ENCODE measurements at places on chromosomes 7 and 10.

DNA sequence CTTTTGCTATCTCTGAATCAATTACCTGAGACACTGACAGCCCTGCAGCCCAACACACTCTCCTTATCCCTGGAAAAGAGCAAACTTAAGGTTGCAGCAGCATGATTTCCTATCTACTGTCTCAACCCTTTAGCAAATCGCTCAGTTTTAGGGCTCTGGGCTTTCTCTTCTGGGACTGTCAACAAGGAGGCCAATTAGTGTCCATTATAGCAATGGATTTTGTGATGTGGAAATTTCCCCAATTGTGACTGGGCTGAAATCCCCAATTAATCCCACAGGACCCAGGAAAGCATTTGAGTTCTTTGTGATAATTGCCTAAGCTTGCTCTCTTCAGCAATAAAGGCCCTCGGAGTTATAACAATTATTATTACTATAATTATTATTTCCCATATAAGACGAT lies 197.0 kb downstream of the ZNF438 start:
- DNase-seq = peak; percentile 21

DNA sequence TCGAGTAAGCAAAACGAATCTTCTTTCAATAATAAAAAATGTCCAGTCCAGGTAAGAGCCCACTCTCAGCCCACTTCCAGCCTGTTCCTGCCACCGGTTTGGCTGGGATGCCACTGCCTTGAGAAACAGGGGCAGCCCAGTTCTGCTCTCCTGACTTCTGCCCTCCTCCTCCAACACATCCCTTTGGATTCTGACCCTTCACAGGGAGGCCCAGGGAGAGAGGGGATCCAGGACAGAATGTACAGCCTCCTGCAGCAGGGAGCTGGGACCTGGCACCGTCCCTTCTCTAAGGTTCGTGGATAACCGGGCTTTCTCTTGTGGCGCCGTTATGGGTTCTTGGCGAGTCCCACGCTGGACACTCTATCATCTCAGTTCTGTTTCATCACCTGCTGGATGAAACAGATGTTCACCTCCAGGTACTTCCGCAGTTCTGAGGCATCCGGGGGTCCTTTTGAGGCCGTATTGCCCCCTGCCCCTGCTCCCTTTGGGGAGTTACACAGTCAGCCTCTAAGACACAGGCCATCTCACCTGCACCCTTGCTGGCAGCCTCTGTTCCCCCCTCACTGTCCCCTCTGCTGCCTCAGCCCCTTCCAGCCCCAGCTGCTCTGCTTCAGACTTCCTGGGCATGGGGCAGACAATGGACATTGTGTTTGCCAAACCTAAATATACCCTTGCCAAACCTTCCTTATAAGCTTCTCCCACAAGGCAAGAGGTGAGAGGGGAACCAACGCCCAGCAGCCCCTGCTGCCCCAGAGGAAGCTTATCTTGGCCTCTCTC lies 203.8 kb upstream of the ZMIZ1 start:
- DNase-seq = no peak

DNA sequence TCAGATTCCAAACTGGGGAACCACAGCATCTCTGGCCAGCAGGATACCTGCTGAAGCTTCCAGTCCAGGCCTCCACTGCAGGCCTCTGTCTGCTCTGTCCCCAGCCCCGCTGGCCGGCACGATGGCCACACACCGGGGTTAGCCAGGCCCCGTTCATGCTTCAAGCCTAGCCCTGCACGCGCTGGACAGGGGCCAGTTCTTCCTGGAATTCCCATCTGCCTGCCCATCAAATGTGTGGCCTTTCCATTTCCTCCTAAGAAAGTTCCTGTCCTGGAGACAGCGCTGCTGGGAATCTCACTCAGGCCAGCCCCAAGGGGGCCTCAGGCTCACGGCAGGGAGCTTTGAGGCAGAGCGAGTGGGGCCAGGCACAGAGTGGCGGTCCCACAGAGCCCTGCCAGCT lies 18.0 kb downstream of the SH2B2 start:
- no peak for DNase-seq

- DNase-seq = no peak
These were observed 129.5 kb downstream of the PTPN20 start for GRCh38 chr10:47040681-47041080.

DNA sequence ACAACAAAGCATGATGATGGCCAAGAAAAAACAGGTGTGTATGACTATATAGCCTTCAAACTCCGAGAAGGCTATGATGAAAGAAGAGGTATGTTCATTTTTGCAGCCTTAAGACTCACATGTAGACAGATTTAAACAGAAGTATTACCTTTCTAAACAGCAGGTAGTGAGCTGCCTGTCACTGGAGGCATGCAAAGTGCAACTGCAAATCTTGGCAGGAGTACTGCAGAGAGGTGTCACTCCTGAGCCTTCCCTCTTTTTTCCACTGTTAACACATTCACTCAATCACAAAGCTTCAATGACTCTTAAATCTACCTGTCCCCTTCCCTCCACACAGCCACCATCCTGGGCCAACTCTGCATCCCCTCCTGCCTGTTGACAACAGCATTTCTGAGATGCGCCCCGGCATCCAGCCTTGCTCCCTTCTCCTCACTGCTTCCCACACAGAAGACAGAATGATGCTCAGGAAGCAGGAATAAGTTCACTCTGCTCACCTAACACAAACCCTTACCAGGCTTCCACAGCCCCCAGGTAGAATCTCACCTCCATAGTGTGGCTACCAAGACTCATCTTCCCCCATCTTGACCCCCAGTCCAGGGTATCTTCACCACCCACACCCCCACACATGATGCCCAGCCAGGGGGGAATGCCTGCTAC lies 161.9 kb upstream of the ZMIZ1 start:
- no peak for DNase-seq

GRCh38 chr7:53947732-53948131 lies 594.4 kb upstream of the VSTM2A start:
- DNase-seq = no peak

- no peak for DNase-seq
These were observed 639 bp downstream of the DYDC2 start for GRCh38 chr10:80356989-80357850.

- no peak for DNase-seq
These were observed 30.1 kb downstream of the SND1 start for GRCh38 chr7:127682140-127682539.

- peak; percentile 32 for DNase-seq
These were observed 40.7 kb upstream of the GJD4 start for GRCh38 chr10:35564341-35564968.

- DNase-seq = no peak
These were observed 9.7 kb downstream of the ZMIZ1 start for GRCh38 chr10:79078367-79079053.

DNA sequence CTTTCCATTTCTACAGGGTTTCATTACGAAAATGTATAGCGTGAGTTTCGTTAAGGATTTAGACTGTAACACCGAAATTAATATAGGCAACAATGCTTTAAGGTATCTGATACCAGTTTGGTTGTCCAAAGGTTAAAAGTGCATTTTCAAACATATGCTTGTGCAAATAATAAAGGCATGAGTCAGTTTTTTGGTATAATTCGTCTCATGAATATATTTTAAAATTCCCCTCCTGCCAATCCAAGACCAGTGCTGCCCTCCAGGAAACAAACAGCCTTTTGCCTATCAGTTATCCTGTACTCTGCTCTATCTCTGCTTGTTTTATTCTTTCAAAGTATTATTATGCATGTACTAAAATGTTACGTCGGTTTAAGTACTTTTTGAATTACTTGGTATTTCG lies 2.0 kb downstream of the LCOR start:
- DNase-seq = no peak

GRCh38 chr7:96414931-96415292 lies 93.0 kb upstream of the SLC25A13 start:
- peak; percentile 29 for DNase-seq

GRCh38 chr7:17134786-17135185 lies 163.7 kb upstream of the AHR start:
- DNase-seq = no peak

GRCh38 chr7:151869109-151869428 lies 7.8 kb downstream of the PRKAG2 start:
- DNase-seq = no peak

GRCh38 chr10:125155101-125155500 lies 5.3 kb downstream of the CTBP2 start:
- peak; percentile 40 for DNase-seq

DNA sequence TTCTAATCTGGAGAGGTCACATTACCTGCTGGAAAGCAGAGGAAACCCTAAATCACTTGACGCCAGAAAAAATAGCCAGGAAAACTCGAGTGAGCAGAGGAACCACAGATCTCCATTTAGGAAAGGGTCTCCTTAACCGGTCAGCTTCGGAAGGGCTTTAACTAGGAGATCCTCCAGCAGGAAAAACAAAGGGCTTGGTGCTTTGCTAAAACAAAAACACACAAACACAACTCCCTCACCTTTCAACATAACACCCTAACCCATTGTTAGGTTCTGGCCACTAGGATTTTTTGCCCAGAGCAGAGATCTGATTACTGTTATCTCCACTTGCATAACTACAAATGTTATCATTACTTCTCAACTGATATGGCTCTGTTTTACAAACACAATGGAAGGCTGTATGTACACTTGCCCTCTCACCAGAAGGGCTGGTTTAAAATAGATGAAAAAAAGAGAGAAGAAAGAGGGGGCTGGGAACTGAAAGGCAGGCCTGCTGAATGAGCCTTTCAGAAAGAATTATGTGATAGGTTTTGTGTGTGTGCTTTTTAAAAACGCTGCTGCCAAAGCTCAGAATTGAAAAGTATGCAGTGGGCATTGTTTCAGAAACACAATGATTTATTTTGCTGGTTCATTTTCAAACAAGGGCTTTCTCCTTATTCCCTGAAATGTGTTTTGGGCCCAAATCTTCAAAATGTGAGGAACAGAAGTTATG lies 161.5 kb downstream of the FGFR2 start:
- DNase-seq = peak; percentile 77

- DNase-seq = no peak
These were observed 27.2 kb downstream of the HIPK2 start for GRCh38 chr7:139750459-139751095.

DNA sequence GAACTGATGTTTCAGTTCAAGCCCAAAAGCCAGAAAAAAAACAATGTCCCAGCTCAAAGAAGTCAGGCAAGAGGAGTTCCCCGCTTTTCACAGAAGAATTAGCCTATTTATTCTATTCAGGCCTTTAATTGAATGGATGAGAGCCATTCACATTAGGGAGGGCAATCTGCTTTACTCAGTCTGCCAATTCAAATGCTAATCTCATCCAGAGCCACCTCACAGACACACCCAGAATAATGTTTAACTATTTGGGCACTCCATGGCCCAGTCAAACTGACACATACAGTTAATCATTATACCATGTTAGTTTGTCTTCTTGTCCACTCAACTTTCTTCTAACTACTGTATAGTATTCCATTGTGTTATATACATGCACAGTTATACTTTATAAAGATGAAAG lies 2.6 kb upstream of the NPSR1 start:
- no peak for DNase-seq

Data from hippocampal formation (tissue), 2 donors.